ENCODE measurements at places on chromosomes 13 and 19. TPM values are rescaled to one million over a fixed set of nuclear protein-coding genes. Genes with fewer than 3 reads are reported as not detected.

DNA sequence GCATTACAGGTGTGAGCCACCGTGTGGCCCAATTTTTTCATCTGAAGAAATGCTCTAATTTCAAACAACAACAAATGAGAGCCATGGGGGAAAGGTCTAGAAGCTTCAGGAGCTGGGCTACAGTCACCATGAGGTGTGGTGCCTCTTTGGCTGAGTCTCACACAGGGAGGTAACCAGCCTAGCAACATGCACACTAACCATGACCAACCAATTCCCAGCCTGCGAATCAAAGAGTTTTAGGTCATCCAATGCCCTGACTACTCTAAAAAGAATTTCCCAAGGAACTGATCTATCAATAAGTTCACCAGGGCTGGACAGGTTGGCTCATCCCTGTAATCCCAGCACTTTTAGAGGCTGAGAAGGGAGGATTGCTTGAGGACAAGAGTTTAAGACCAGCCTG lies 29.9 kb downstream of the PBX4 start:
- no peak for DNase-seq

GRCh38 chr19:44796701-44797115 lies 12.2 kb upstream of the BCAM start:
- DNase-seq = peak; percentile 71

Gene C19orf33
- total RNA-seq = not detected

Gene GPR18
- not detected for total RNA-seq

DNA sequence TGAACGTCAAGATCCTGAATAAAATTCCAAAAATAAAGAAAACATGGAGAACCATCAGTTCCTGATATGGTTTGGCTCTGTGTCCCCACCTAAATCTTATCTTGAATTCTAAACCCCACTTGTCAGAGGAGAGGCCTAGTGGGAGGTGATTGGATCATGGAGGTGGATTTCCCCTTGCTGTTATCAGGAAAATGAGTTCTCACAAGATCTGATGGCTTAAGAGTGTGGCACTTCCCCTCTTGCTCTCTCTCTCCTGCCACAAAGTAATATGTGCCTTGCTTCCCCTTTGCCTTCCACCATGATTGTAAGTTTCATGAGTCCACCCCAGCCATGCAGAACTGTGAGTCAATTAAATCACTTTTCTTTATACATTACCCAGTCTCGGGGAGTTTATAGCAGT lies 827.4 kb downstream of the GPC5 start:
- no peak for DNase-seq

Gene CD22
- 0.80 TPM for total RNA-seq

GRCh38 chr13:78608252-78608687 lies 4.9 kb upstream of the POU4F1 start:
- no peak for DNase-seq

DNA sequence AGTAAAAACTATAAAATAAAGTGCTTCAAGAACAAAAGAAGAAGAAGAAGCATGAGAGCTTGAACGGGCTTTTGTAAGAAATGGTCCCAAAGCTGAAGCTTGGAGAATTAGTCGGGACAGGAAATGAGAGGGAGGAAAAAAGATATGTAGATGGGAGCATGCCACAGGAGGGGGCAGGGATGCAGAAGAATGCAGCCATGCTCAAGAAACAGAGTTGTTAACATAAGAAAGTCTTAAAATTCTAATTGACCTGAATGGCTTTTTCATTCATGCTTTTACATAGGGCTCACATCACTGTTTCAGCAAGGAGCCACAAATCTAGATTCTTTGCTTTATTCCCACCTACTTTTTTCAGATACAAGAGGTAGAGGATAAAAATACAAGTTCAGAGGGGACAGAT lies 27.7 kb upstream of the NBEA start:
- DNase-seq = no peak

- no peak for DNase-seq
These were observed 186.6 kb downstream of the TM9SF2 start for GRCh38 chr13:99687723-99688397.

GRCh38 chr19:37507167-37507464 lies 377 bp downstream of the ZNF793 start:
- DNase-seq = no peak

Gene TRPM4
- 35.0 TPM for total RNA-seq

- no peak for DNase-seq
These were observed 57.5 kb downstream of the RAP2A start for GRCh38 chr13:97491452-97491851.

GRCh38 chr13:96229356-96229755 lies 139.4 kb downstream of the HS6ST3 start:
- no peak for DNase-seq

GRCh38 chr13:38685974-38686576 lies 802 bp upstream of the FREM2 start:
- no peak for DNase-seq

DNA sequence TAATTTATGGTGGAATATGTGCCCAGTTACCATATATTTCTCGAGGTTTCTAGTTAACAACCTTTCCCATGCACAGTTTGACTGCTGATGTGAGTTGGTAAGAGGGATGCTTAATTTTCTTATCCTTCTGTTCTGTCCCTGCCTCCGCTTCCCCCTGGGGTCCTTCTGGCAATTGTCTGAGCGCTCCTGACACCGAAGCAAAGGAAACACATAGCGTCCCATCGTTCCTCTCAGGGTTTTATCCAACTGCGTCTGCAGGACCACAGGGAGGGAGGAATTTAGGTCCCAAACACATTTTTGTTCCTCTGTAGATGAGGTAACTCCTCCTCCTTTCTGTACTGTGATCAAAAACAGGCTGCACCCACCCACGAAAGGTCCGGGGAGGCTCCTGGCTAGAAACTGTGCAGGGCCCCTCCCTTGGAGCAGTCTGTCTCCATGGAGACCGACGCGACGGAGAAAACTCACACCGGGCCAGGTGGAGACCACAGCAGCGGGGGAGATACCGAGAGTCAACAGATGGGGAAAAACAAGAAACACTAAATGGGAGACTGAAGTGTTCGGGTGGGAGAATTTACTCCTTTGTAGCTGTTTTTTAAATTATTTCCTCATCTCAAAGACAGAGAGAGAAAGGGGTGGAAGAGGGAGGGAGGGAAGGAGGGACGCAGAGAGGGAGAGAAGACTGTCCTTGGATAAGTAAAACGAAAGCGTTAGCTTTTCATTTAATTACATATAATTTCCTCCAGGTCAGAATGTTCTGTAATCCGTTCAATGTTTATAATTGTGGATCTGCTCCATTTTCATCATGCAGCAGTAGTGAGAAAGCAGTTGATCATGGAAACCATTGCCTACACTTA lies 191.8 kb upstream of the NBEA start:
- peak; percentile 50 for DNase-seq

GRCh38 chr19:17855280-17856152 lies 4.2 kb upstream of the RPL18A start:
- peak; percentile 95 for DNase-seq

DNA sequence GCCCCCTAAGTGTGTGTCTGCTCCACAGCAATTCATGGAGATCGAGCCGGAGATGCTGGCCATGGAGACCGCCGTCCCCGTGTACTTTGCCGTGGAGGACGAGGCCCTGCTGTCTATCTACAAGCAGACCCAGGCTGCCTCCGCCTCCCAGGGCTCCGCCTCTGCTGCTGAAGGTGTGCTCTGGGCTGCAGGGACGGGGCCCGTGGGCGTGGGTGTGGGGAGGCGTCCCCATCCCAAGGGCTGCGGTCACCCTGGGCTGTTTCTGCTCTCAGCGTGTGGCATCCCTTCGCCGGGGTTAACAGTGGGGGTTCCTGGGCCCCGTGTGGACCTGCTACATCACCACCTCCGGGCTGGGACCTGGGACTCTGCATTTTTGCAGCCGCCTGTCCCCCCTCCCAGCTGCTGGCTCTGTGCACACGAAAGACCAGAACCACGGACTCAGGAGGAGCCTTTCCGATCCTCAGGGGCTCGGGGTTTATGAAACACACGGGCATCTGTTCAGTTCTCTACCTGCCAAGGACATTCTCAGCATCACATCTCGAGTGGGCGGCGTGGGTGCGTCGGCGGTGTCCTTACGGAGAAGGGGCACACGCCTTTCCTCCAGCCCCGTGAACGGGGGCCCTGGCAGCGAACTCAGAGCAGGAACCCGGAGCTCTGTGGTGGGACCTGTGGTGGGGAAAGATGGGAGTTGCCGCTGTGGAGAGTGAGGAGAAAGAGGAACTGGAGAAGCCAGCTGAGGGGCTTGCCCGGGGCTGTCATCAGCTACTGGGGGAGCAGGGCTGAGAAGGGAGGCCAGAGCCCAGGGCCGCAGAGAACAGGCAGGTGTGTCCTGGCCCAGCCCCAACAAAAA lies 7.8 kb downstream of the NCLN start:
- DNase-seq = no peak

- no peak for DNase-seq
These were observed 12.6 kb downstream of the CACNA1A start for GRCh38 chr19:13493516-13494310.

Gene ITPKC
- 7.6 TPM for total RNA-seq

GRCh38 chr13:99303863-99304521 lies 3.2 kb downstream of the GPR183 start:
- peak; percentile 67 for DNase-seq

GRCh38 chr19:5352229-5352763 lies 11.7 kb upstream of the PTPRS start:
- no peak for DNase-seq

GRCh38 chr19:18440936-18441803 lies 3.2 kb upstream of the ISYNA1 start:
- DNase-seq = no peak

Gene SYT5
- not detected for total RNA-seq

Gene ERFL
- total RNA-seq = not detected

Gene GSX1
- total RNA-seq = not detected

- DNase-seq = no peak
These were observed 126.7 kb downstream of the MAB21L1 start for GRCh38 chr13:35349673-35350278.

GRCh38 chr19:44741258-44741731 lies 7.2 kb upstream of the BCL3 start:
- DNase-seq = no peak

Gene BTBD2
- 61.5 TPM for total RNA-seq

GRCh38 chr19:14554382-14554812 lies 17.5 kb downstream of the NDUFB7 start:
- no peak for DNase-seq

Gene NLRP5
- not detected for total RNA-seq

- no peak for DNase-seq
These were observed 1187.0 kb upstream of the SLC10A2 start for GRCh38 chr13:104253063-104253680.

Gene LIM2
- not detected for total RNA-seq

Gene SIGLEC10
- total RNA-seq = 1.9 TPM

Gene DLL3
- not detected for total RNA-seq

Gene IL4I1
- 0.60 TPM for total RNA-seq

GRCh38 chr13:78607409-78608251 lies 4.3 kb upstream of the POU4F1 start:
- DNase-seq = no peak

Gene RASGRP4
- 1.5 TPM for total RNA-seq

GRCh38 chr13:31413516-31413915 lies 213.7 kb downstream of the B3GLCT start:
- no peak for DNase-seq

DNA sequence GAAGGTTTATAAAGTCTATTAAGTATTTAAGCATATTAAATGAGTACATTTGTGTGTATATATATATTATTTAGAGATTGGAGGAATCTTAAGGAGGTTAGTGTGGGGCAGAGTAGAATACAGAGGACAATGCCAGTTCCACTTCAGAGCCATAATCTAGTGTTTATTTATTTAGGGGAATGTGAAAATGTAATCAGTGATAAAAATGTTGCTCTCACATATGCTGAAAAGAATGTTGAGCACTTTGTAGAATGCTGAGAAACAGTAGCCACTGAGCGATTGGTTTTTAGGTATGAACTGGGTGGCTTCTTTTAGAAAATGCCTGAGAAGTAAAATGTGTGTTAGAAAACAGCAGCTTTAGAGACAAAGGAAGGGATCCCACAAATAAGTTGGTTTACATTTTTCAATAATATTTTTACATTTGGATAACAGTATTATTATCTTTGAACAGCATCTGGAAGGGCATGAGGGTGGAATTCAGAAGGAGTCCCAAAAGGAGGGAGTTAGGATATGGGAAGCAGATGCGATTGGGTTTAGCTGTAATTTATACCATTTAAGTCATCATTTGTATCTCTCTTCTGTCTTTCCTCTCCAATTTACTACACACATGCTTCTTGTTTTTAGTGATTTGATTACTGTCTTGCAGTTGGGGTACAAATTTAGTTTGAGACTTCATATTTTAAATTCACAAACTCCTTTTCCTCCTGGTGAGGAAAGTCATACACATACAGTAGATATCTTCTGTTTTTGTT lies 68.6 kb downstream of the NDFIP2 start:
- no peak for DNase-seq

Gene HPN
- total RNA-seq = 7.0 TPM

DNA sequence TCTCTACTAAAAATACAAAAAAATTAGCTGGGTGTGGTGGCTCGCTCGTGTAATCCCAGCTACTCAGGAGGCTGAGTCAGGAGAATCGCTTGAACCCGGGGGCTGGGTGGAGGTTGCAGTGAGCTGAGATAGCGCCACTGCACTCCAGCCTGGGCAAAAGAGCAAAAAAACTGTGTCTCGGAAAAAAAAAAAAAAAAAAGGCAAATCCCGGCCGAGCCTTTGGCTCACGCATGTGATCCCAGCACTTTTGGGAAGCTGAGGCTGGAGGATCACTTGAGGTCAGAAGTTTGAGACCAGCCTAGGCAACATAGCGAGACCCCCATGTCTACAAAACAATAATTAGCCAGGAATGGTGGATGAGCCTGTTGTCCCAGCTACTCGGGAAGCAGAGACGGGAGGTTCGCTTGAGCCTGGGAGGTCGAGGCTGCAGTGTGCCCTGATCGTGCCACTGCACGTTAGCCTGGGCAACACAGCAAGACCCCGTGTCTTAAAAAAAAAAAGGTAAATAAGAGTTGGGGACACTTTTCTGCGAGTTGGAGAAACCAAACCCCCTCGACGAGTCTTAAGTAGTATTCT lies 574 bp upstream of the GPX4 start:
- peak; percentile 69 for DNase-seq

Gene SLC10A2
- not detected for total RNA-seq

DNA sequence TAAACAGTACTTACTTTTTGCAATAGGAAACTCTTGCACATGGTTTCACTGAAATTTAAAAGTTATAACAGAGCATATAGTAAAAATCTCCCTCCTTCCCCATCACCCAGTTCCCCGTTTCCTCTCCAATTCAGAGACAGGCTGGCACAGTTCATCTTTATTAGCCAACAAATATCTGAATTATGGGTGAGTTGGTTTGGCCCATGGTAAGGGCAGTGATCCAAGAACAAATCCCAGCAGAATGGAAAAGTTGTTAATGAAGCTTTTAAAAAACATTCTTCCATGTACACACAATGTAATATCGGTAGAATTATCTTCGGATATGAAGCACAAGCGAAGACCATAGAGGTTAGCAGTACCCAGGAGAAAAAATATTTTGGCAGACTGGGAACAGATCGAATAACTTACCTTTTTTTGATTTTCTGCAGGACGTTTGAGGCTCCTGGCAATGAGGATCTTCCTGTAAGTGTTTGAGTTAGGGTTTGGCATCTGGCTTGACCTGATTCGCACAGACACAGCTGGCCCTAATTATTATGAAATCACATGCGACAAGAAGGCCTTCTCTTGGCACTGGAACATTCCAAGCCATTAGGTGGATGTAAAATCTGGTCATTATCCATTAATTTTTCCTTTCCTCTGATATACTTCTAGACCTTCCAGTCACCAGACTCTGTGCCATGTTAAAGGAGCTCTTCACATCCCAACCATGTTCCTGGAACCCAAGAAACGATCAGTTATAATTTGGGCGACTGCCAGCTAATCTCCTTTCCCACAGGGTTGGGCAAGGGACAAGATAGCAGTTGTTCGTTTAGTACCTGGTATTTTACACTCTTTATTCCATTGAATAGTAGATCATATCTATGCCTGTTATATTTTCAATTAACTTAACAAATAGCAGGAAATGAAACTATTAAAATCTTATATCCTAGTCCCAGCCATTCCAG lies 139.4 kb upstream of the TSC22D1 start:
- no peak for DNase-seq

All from right cardiac atrium (tissue), 5 donors.